NCI-H69 (cell line): ENCODE measurements at places on chromosomes 12 and 14.

DNA sequence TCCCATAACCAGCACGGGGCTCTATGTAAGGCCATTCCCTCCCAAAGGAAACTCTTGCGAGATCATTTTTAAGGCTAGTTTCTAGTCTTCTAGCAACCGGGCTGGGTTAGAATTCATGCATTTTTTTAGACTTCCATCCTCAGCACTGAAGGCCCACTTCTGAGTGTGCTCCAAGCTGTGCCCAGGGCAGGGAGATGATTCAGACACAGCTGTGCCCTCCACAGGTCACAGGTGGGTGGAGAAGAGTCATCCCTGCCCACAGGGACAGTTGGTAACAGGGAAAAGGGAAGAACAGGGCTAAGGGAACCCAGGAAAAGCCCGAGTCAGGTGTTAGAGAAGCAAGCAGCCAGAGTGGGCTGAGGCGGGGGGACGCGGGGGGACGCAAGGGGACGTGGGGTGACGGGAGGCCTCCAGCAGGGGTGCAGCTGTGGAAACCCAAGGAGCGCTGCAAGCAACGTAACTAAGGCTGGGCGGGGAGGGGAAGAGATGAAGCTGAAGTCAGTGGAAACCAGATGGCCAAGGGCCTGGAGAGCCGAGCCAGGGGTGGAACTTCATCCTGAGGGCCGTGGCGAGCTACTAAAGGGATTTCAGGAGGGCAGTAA, 27.2 kb upstream of the PPP2R5C start:
- no peak for DNase-seq

- DNase-seq, result no peak
These were observed 66.6 kb downstream of the KDM2B start for GRCh38 chr12:121514184-121514742.

- peak; percentile 50 for DNase-seq
These were observed 234.2 kb upstream of the ARHGAP5 start for GRCh38 chr14:31842899-31843298.

DNA sequence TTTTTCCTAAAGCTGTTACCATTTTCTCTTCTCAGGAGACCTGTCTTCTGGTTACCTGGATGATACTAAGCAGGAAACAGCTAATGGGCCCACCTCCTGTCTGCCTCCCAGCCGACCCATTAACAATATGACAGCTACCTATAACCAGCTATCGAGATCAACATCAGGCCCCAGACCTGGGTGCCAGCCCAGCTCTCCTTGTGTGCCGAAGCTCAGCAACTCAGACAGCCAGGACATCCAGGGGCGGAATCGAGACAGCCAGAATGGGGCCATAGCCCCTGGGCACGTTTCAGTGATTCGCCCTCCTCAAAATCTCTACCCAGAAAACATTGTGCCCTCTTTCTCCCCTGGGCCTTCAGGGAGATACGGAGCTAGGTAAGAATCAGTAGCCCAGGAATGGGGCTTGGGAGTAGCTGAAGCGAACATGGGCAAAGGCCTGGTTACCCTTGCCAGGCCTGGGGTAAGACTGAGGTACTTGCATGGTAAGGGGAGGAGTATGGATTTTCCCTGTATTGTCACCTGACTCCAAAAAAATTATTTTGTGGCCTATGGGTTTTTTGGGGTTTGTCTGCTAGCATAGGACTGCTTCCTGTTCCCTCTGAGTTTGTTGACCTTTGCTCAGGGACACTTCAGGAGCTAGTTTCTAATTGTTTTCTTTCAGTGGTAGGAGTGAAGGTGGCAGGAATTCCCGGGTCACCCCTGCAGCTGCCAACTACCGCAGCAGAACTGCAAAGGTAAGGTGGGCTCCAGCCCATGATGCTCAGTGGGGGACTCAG, 26.6 kb downstream of the TRAFD1 start:
- DNase-seq, result no peak

DNA sequence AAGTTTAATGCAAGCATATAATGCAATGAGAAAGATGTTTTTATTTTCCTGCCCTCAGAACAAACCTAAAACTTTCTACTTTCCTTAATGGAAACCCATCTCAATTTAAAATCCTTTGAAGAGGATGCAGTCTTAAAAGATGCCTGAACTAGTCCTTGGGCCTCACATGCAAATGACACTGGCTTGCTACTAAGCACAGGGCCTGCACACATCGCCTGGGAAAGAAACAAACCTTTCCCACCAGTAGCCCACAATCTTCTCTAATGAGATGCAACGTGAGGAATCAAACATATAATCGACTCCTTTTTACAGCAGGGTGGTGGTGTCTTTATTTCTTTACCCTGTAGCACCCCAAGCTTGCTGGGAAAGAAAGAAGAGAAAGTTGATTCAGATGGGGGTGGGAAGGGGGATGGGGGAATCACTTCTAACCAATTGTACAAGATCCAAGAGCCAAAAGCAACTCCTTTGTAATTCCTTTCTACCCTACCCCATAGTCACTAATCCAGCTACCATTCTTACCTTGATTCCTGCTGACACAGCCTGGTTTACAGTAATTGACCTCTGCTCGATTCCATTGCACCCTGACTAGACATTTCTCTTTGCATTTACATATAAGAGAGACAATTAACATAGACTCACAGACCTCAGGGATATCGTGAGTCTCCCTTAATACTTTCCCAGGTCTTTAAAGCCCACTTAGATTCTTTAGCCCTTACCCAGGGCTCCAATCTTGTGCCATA, 69.5 kb upstream of the FERMT2 start:
- DNase-seq, result no peak

DNA sequence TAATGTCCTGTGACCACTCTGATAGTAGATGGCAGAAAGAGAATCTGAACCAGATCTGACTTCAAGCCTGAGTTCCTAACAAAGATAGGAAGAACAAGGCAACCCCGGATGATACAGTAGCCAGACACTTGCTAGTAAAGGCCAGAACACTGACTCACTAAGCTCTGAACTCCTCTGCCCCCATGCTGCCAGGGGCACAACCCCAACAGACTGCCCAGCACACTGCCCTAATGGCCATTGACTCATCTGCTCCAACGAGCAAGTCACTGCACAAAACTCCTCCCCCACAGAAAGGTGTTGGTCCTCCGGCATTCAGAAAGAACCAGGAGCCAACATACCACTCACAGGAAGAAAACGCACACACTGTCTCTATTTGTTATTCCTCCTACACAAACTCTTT, 179.6 kb upstream of the NUDT4 start:
- DNase-seq, result no peak

DNA sequence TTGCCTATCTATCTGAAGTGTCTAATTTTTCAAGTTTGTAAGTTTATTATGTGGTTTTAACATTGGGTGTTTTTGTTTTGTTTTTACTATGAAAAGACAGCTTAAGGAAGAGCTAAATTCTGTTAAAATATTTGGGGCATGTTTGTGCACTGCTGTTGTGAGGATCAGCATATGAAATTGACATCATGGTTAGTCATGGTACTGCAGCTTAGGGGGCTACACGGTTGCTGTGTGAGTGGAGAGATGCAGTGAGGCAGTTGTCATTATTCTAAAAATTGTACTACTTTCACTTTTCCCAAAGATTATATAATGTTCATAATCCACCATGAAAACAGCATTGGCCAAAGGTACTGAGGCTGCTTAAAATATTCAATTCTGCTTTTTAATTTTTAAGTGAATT, 49.0 kb downstream of the ZC3H14 start:
- no peak for DNase-seq

- no peak for DNase-seq
These were observed 314.2 kb downstream of the EGLN3 start for GRCh38 chr14:33636716-33637115.

DNA sequence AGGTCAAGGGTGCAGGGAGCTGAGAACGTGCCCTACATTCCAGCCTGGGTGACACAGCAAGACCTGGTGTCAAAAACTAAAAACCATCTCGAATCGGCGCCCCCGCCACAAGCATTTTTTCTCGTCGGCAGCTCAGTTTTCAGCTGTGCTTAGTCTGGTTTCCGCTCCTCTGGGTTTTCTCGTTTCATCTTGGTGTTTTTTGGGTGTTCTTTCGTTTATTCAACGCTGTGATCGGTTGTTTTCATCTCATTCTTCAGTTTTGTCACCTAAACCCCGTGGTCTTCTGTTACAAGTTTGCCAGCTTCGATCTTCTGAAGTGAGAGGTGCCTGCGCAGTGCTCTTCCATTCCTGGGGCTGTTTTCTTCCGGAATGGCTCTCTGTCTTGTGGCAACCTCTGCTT, 41.4 kb downstream of the NOC4L start:
- no peak for DNase-seq

GRCh38 chr12:130666645-130667044, 49.5 kb downstream of the RIMBP2 start:
- DNase-seq, result no peak

GRCh38 chr14:37230551-37231194, 32.9 kb downstream of the MIPOL1 start:
- DNase-seq, result peak; percentile 88

DNA sequence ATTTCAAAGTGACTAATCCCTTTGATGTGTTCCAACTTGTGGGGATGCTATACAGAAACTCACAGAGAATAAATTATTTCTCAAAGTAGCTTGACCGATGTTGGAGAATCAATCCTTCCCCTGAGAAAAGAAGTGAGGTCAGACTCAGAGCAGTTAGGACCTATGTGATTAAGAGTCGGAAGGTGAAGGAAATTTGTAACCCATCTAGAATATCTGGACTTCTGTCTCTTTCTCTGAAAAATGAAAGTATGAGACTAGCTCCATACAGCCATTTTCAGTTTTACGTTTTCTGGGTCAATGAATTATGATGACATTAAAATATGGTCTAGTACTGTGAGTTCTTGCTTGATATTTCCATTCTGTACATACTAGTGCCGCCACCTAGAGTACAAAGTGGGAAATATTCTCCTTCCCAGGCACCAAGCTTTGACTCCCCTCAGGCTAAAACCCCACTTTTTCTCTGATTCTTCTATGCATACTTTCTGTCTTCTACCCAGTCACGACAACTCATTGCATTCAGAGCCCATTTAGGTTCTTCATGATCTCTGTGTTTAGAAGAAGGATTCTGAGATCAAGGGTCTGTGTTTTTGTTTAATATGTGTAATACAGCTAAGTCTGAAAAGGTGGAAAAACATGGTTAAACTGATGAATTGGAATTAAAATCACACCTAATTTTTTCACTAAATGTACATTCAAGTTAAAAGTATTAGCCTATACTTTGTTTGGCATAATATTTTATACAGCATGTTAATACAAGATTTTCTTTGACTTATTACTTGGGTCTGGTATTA, 6.9 kb upstream of the NTS start:
- DNase-seq, result peak; percentile 88

DNA sequence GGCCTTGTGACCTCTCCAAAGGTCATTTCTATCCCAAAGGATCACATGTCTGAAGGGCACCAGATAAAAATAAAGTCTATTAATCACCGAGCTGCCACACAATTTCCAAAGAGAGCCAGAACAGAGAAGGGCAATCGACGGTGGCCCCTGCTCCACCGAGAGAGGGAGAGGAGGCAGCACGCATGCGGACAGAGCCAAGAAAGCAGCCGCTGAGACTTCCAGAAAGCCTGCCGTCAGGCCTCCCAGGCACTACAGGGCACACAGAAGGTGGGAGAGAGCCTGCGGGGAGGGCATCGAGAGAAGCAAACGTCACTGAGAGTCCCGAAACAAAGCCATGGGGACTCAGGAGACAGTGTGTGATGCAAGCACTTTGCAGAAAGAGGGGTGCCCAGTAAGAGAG, 182.0 kb downstream of the DPF3 start:
- no peak for DNase-seq

DNA sequence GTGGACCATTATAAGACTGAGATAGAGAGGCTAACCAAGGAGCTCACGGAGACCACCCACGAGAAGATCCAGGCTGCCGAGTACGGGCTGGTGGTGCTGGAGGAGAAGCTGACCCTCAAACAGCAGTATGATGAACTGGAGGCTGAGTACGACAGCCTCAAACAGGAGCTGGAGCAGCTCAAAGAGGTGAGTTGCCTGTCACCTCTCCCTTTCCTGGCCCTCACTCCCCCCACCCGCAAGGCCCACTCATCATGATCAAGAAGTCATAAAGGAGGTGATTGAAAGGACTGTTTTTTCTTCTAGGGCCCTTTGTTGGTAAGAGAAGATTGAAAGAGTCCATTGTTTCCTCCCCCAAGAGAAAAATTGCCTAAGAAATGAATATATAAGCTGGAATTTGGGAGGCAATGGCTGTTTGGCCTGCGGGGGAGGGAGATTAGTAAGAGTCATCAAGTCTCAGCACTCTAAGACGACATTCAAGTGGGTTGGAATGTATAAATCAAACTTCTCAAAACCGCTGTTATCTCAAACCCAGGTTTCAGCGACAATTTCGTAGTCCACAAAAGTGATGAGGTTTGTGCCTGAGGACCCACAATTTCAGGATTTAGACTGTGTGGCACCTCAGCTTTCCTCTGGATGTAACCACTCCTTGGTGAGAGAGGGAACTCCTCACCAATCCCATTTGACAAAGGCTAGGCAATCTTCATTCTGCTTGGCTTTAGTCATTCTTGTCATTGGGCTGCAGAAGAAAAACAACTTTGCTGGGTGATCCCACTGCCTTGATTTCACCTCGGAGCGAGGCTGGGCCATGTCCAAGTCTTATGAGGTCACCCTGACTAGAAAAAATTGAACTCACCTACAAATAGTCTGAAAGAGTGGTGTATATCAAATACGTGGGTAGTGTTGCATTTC, 966 bp downstream of the BICD1 start:
- peak; percentile 90 for DNase-seq

DNA sequence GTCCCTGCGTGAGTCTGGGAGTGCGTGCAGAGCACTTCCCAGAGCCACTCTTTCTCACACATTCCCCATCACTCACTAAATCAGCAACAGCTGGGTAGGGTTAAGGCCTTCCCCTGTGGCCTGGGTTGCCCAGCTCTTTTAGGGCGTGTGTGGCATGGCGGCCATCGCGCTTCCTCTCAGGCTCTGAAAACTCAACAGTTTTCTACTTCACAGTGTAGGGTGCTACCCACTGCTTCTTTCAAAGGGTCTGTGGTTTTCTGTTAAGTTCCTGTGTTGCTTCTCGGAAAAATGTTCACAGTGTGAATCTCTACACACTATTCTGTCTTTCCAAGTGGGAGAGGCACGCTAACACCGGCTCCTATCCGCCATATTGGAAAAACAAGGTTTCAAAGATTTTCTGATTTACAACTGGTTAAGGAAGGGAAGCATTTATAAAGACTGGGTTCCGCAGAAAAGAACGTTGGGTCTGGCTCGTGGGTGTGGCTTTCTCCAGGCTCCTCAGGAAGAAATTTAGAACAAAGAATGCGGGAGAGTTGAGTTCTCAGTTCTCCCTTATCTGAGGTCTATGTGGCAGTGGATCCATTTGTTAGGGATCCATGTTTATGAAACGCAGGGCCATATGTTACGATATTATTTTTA, 34.9 kb upstream of the AEBP2 start:
- no peak for DNase-seq

DNA sequence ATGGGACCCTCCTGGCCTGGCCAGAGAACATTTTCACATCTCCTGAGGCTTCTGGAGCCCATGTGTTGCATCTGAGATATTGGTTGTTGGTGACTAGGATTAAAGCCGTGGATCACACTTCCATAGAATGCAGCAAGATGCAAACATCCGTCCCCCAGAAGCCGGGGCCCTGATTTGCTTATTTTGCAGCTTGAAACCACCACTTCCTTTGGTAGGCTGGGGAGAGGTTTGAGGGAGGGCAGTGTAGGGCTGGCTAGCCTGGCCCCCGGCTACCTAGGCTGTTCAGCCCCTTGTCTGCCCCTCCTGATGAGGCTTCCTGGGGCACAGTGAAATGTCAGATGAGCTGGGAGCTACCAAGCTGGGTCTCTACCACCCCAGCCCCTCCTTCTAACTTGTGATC, 209.7 kb upstream of the PWP1 start:
- no peak for DNase-seq

- peak; percentile 48 for DNase-seq
These were observed 280.6 kb downstream of the NRXN3 start for GRCh38 chr14:78450669-78451318.
